HT-29 (cell line): ENCODE measurements at places on chromosomes 1 and 21. TPM values are rescaled to one million over a fixed set of nuclear protein-coding genes. Genes with fewer than 3 reads are reported as not detected.
A peak's percentile ranks its signal among the peaks of the same experiment; 100 is the strongest.

Gene PPFIA4
- total RNA-seq, result 0.08 and 0.16 TPM in 2 replicates

Gene BRINP3
- total RNA-seq, result not detected in 2 replicates

Gene NEK2
- 30.5 and 36.4 TPM in 2 replicates for total RNA-seq

- DNase-seq, result peak; percentile 83
These were observed 63.9 kb upstream of the EFHD2 start for GRCh38 chr1:15345705-15346345.

- peak; percentile 63 for DNase-seq
These were observed 678.0 kb upstream of the USP24 start for GRCh38 chr1:55893155-55893554.

DNA sequence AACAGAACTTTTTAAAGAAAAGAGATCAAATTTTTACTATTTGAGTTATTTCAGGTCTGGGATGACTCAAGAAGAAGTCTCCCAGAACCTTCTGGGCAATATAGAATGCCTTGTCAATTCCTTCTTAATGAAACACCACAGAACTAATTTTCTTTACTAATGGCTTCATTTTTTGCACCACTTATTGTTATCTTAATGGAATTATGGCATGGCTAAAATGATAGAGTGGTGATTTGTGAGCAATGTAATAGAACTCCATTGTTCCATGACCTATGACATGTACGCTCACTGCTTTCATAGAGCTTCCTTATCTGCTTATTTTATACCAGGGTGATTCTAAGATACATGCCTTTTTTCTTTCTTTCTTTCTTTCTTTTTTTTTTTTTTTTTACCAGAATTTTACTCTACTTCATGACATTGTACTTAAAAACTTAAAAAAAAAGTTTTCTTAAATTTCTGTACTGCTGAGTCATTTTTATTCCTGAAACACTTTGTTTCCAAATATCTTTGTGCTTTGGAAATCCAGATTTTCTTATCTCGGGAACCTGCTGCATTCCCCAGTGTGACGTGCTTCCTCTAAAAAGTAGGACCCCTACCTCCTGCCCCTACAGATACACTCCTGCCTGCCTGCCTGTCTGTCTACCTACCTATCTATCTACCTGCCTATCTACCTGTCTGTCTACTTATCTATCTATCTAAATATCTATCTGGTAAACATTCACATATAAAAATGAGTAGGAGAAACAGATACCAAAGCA is 284.9 kb downstream of the PBX1 start:
- no peak for DNase-seq

DNA sequence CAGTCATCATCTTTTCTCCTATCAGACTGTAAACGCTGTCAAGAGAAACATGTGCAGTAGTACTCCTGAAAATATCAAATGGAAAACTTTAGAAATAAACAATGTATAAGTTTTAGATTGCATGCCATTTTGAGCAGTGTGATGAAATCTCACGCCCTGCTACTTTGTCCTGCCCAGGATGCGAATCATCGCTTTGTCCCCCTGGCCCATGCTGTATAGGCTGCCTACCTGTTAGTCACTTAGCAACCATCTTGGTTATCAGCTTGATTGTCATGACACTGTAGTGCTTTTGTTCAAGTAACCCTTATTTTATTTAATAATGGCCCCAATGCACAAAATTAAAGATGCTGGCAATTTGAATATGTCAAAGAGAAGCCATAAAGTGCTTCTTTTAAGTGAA is 363.0 kb downstream of the ZP4 start:
- DNase-seq, result no peak

GRCh38 chr1:60564916-60565750 is 491.6 kb upstream of the C1orf87 start:
- DNase-seq, result no peak

- no peak for DNase-seq
These were observed 310.0 kb downstream of the PBX1 start for GRCh38 chr1:164868990-164869389.

DNA sequence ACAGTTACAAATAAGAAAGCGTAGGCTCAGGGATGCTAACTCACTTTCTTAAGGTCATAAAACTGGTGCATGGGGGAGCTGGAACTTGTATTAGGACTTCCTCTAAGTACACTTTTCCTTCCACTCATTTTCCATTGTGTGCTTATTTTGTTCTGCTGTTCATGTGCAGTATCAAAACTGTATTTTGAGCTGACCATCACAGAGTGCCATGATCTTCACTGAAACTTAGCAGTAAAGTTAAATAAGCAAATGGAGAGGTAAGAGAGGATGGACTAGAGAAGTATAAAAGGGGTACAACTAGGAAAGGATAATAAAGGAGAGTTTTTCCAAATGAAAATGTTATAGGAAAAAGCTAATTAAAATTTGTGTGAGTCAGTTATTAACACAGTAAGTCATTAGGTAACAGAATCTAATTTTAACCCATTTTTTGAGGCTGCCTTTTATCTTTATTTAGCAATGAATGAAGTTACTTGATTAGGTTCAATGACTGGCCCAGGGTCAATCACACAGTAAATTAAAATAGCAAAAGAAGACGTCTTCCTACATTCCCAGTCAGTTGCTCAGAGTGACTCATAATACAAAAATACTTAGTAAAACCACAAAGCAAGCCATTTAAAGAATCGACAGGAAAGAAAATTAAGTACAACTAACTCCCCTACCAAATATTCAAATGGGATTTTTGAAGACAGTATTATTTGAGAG is 165.8 kb upstream of the C1orf105 start:
- peak; percentile 77 for DNase-seq

DNA sequence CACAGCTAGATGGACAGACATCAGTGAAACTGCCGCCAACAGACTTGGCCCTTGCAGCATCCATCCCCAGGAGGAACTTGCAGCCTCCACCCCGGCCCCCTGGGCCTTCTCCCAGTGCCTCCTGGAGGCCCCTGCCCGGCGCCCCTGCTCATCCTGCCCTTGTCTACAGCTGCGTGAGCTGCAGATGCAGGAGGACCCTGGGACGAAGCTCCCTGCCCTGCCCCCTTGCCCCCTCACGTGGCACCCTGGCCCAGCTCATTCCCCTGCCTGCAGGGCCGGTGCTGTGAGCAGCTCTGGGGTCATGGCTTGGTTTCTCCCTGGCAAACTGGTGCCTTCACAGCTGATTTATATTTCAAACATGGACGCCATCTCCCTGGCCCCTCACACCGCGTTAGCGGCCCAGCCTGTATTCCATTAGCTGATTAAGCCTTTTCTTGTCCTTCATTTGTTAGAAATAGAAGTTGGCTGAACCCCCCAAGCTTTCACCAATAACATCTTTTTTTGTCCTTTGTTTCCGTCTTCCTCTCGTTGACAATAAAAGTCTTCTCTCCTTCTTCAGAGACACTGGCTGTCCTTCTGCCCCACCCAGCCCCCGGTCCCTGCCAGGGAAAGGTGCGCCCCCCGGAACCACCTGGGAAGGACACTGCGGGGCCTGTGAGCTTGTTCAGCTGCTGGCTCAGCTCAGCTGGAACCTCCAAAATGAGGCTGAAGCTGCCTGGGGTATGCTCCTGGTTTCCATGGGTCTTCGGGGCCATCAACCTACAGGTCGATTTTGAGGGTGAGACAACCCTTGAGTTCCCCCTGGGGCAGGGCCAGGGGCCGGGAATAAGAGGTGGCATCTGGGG is 34.0 kb upstream of the SLC19A1 start:
- no peak for DNase-seq

DNA sequence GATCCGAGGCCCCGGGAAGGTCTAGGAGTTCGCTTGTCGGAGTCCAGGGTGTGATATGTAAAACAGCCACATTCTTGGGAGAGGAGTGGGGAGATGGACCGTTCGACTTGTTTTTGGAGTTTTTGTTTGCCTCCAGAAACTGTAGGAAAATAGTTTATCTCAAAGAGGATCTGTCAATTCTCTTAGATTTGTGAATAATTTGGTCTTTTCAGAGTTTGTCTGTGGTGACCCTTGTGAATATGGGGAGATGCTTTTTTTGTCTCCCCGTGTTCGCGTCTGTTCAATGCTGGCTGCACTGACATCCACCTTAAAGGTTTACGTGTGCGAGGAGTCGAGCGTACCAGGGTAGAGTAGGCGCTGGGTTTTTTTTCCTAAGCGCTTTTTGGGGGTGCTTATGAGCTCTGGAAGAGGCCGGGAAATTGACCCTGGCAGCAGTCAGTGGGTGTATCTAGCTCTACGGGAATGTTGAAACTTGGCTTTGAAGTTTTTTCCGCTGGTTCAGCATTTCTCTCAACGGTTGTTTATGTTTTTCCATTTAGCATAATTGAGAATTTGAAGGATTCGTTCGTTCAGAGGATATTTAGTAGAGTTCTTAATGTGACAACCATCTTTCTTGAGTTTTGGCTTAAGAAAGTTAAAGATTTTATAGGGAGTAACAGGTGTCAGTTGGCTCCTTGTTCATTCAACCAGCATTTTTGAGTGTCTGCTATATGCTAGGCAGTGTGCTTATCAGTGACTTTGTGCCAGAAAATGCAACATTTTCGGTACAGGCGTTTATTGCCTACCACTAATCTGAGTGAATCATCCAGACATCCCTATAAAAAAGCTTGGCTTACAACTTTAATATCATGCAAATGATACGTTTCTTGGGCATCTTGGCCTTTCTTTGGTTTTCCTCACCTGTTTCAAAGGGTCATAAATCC is 1.2 kb downstream of the SZRD1 start:
- no peak for DNase-seq

GRCh38 chr1:16248603-16249516 is 11.9 kb upstream of the CPLANE2 start:
- DNase-seq, result peak; percentile 73

Gene EFHD2
- 193 and 199 TPM in 2 replicates for total RNA-seq

GRCh38 chr1:95072532-95073419 is at the start of gene ALG14:
Gene ALG14 (minus strand): TSS chr1:95072951. CDS start chr1:95072898, 53 bp downstream.
- peak; percentile 94 for DNase-seq

GRCh38 chr1:1938613-1939295 is 19.7 kb upstream of the TMEM52 start:
- DNase-seq, result no peak

Gene CSMD2
- not detected in 2 replicates for total RNA-seq

Gene REG4
- total RNA-seq, result 12.4 and 12.8 TPM in 2 replicates

Gene FCRL5
- not detected in 2 replicates for total RNA-seq

GRCh38 chr1:157963713-157964112 is 29.7 kb upstream of the KIRREL1 start:
- DNase-seq, result peak; percentile 79

DNA sequence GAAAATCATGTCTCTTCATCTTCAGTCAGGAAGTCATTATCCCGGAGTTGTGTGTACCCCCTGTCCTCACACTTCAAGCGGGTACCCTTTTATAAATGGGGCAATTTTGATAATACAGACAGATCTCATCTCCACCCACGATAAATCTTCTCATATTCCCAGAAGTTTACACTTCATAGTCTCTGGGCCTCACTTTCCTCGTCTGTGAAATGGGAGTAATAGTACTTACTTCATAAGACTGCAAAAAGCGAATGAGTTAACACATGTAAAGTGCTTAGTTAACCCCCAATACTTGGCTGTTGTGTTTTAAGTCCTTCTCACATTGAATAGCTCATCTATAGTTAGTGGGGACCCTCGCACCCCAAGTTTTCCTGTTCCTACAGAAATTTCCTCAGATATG is 820 bp downstream of the NUP210L start:
- DNase-seq, result no peak

DNA sequence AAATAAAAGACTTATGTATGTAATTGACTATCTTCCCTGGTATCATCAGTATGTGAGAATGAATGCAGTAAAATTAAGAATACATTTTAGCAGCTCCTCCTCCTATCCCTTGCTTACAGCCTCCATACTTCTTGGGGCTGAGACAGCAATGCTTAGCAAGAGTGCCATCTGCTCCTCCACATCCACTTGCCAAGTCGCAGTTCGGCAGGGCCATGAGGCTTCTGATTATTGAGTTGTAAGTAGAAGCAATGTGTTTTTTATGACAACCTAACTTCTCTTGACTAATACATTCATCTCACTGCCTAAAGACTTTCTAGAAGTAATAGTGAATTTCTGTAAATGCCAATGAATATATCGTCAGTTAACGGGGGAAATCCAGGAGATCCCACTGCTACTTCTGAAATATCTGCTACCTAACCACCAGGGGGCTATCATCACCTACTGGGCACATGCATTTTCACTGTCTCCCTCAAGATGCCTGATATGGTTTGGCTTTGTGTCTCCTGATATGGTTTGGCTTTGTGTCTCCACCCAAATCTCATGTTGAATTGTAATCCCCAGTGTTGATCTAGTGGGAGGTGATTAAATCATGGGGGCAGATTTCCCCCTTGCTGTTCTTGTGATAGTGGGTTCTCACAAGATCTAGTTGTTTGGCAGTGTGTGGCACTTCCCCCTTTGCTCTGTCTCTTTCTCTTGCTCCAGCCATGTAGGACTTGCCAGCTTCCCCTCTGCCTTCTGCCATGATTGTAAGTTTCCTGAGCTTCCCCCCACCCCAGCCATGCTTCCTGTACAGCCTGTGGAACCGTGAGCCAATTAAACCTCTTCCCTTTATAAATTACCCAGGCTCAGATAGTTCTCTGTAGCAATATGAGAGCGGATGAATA is 59.6 kb downstream of the EXTL2 start:
- DNase-seq, result peak; percentile 32

DNA sequence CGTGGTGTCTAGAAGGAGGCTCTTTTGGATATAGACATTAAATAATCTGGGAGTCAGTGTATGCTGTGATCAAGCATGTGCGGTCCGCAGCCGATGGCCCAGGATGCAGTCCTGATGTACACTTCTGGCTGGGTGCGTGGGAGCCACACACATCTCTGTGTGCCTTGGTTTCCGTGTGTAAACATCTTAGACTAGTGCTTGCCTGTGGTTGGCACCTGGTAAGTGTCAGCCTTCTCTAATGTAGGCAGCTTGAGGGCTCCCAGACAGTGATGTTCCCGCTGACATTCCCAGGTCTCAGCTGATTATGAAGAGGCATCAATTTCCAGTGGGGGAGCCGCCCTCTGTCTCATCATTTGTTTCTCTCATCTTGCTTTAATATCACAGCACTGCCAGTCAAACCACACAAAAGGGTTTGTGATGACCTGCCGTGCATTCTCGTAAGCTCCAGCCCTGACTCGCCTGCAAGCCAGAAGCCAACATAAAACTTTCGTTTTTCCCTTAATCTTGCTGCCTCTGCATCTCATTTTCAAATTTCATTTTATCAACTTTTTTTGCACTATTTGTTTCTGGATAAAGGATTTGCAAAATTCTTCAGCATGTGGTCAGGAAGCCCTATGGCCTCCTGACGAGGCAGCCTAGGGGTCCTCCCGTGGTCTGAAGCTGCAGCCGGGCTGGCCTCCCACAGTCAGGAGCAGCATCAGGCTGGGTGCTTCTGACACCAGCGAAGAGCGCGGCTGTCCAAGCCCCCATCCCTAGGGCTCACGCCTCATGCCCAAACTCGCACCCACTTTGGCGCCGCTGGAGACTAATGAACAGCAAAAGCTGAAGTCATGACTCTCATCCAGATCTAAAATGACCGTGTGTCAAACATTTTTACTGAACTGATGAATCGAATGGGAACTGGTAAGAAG is 28.1 kb downstream of the PDE9A start:
- DNase-seq, result no peak

- no peak for DNase-seq
These were observed 44.2 kb downstream of the RAB3B start for GRCh38 chr1:51946300-51946699.

DNA sequence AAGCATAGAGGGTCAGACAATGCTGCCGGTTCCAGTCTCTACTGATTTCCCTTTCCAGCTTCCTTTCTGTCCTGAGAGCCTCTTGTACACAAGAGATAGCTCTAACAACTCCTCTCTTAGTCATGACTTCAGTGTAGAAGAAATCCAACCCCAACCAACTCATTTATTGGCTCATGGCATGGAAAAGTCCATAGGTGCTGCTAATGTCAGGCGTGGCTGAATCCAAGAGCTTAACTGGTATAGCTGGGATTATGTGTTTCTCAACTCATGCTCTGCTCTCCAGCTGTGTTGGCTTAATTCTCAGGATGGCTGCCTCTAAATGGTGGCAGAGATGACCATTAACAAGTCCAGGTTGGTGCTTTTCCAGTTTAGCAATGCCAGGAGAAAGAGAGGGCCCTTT is 12.4 kb upstream of the THRAP3 start:
- DNase-seq, result no peak
